CD4-positive, alpha-beta T cell treated with Interleukin-4 for 1 hour (primary cell): ENCODE measurements at places on chromosomes 6 and 20.

- DNase-seq = no peak
These were observed 170.0 kb upstream of the AGPAT4 start for GRCh38 chr6:161443848-161444247.

- DNase-seq = no peak
These were observed 191.2 kb upstream of the RREB1 start for GRCh38 chr6:6916598-6916997.

GRCh38 chr20:38215194-38216182 is 45.0 kb downstream of the KIAA1755 start:
- no peak for DNase-seq

- no peak for DNase-seq
These were observed 156.9 kb downstream of the VEGFA start for GRCh38 chr6:43926634-43927531.

DNA sequence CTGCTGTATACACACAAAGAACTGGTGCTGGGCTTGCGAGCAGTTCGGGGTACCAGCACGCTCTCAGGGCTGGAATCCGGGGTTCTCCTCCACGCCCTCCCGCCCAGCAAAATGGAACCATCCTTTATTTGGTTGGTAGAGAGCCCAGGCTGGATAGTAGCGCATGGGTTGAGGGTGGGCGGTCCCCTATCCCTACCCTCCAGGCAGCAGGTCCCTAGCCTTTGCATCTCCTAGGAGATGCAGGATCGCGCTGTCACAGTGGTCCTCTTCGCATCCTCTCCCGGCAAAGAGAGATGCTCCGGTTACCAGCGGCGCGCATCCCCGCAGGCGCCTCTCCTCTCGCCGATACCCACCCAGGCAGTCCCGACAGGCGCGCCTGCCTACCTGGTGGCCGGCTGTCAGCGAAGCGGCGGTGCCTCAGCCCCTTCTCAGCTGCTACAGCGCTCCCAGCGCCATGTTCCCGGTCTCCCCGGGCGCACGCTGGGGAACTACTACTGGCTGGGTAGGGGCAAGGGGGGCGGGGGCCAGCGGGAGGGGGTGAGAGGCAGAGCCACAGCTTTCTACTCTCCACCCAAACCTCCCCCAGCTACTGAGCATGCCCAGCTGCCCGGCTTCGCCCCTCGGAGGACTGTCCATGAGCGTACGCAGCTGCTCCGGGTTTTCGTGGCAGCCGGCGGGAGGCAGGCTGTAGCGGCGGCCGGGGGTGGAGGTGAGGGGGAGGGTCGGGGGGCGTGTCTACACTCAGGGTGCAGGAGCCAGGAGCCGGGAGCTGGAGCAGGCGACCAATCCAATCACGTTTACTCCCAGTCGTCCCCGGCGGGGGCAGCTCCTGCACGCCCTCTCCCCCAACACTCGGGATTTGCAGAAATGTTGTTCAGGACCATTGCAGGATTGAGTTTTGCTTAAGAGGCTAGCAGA is at the start of gene PAK5:
Gene PAK5 (minus strand): TSS at position 699 of the 918 bp plus-strand sequence. CDS start 194,748 bp downstream, outside the sequence.
- no peak for DNase-seq

GRCh38 chr6:20440296-20440695 is 38.6 kb downstream of the E2F3 start:
- no peak for DNase-seq

DNA sequence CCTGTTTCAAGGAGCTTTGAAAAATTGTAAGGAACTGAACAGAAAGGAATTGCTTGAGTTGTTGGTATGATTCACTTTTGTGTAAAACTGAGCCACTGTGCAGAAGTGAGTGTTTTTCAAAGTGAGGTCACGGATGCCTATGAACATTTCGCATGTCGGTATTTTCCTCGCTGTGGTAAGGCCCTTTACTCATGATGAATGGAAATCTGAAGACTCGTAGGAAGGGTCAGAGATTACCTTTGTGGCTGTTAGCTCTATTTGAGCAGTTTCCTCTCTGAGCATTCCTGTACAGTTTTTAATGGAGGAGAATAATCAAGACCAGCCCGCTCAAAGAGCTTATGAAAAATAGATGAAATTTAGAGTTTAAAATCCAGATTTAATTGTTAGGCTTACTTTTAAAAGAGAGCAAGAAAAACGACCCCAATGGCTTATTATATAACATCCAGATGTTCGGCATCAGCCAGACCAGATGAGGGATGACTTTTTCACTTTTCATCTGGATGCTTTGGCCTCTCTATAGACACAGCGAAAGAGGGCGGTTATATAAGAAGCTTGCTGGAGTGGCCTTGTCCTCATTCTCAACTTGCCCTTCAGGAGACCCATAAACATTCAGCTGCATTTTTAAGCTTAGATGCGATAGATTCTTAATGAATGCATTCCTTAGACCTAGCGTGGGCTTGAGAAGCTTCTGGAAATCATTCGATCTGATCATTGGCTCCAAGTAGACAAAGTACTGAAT is 99.5 kb downstream of the CD83 start:
- no peak for DNase-seq

- no peak for DNase-seq
These were observed 31.5 kb downstream of the RPF2 start for GRCh38 chr6:111013144-111013915.

- peak; percentile 33 for DNase-seq
These were observed 85.4 kb downstream of the HFE start for GRCh38 chr6:26172608-26172968.

DNA sequence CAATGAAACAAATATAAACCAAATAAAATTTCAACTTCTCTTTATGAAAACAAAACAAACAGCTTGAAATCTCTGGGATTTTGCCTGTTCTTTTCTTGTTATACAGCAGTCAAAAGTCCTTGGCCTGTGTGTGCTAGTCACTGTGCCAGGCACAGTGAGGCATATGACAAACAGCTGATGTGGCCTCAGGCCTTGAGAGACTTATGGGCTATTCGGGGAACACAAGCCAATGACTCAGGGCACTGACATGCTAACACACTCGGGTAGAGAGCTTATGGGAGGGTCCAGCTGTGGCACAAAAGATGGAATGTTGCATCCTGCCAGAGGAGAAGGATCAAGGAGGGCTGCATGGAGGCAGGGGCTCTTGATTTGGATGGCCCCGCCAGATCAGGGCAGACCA is 95.4 kb upstream of the NKX2-2 start:
- no peak for DNase-seq

DNA sequence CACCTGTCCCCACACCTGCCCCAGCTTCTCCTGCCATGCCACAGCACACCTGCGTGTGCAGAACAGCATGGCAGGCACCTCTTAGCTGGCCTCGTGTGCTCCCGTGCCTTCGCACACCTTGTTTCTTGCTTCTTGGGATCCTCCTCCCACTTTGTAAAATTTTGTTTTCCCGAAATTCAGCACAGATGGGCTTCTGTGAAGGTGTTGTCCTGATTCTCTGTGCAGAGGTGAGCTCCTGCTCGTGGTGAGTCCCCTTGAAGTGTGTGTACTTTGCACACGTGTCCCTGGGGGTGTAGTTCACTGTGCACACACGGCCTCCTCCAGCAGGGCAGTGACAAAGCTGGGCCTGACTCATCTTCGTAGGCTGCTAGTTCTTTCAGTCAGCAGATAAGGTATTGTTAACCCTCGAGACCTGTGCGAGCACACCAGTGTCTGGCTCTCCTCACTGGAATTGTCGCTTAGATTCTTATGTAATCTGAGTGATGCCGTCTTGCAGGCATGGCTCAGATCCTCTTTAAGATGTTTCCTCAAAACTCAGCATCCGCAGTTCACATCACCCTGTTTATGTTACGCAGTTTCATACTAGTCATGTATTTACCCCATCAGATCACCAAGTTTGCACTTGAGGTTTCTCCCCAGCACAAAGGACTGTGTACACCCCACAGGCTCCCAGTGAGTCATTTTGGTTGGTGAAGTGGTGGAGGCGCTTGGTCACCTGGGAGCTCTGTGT is 77.7 kb downstream of the CDYL start:
- no peak for DNase-seq

- no peak for DNase-seq
These were observed 5.8 kb upstream of the SRPK1 start for GRCh38 chr6:35926509-35927215.

DNA sequence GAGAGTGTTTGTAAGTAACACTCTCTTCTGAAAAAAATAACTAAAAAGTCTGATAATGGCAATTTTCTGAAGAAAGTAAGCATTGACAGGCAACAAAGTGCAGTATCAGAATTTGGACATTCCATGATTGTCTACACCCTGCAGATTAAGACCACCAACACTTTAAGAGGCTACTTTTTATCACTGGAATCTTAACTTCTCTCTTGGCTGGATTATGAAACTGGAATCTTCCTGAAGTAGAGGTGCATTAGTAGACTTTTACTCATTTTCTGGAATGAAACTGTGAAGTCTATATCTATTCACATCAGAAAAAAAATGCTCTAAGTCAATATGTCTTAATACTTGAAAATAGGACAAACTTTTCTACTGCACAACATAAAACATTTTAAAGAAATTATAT is 547.5 kb downstream of the COL12A1 start:
- DNase-seq = no peak

GRCh38 chr6:2030682-2031244 is 214.6 kb downstream of the GMDS start:
- no peak for DNase-seq

GRCh38 chr6:22412994-22413393 is 116.2 kb upstream of the PRL start:
- no peak for DNase-seq

DNA sequence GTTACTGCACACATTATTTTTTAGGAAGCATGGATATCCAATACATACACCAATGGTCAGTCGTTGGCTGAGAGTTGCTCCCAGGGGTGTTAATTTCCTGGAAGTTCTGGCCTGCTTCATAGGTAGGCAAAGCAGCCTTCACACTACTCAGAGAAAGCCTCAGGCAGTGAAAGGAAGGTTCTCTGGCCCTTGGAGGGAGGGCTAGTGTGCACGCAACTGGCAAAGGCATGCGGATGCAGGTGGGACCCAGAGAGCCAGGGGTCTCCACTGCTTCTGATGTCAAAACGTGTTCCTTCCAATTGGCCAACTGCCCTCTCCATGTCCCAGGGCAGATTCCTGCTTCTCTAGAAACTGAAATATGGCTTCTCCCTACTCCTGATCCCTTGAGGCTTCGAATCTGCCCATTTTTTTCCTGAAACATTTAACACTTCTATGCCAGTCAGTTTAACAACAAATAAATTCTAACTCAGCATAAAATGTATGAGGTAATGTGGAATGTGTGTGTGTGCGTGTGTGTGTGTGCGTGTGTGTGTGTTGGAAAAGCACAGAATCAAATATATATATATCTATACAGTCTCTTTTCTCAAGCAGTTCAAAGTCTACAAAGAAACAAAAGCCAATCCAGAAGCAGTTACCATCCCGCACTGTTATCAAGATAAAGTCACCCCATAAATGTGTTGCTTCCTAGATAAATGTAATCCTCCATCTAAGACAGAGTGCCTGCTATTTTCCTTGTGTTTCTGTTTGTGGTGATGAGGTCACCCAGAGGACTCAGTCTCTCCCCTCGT is 94.0 kb upstream of the HIVEP1 start:
- DNase-seq = no peak

- peak; percentile 78 for DNase-seq
These were observed 18.9 kb downstream of the PCNA start for GRCh38 chr20:5100684-5101347.

DNA sequence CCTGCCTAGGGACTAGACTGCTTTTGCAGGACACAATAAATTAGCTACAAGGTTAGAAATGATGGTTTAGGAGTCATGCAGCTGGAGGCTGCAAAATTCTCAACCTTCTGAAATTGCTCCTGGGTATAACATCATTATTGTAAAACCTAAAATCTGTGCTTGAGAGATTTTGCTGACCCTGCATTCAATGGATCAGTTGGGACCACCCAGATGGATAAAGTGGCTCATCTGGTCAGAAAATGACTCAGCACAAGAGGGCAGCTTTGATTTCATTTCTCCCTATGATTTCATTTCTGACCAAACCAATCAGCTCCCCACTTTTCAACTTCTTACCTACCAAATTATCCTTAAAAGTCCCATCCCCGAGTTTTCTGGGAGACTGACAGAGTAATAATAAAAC is 367.3 kb upstream of the AGPAT4 start:
- DNase-seq = no peak

DNA sequence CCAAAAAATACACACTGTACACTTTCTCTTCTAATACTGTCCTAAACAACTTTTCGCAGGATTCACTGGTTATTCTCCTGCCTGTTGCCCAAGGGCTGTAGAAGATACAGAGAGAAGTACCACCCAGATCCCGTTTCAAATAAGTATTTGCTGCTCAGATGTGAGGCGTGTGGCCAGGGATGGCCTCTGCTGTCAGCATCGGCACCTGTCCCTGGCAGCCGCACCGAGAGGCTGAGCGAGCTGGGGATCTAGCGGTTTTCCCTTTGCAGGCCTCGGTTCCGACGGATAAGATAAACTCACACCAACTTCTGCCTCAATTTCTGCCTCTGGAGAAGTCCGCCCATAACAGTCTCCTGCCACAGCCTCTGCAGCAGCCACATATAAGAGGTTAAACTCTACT is 685.2 kb upstream of the AGPAT4 start:
- no peak for DNase-seq

DNA sequence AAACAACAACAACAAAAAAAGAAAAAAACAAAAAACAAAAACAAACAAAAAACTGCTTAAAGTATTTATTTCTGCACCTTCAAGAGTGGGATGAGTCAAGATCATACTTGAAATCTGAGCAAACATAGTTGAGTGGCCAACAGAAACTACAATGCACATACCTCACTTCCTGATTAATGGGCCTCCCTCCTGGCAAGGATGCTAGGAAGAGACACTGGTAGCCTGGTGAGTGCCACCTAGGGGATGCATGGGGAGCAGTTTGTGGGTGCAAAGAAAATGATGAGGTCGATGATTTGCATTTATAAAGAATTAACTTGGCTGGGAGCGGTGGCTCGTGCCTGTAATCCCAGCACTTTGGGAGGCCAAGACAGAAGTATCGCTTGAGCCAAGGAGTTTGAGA is 808.1 kb downstream of the MAFB start:
- no peak for DNase-seq

- DNase-seq = no peak
These were observed 12.1 kb downstream of the TJAP1 start for GRCh38 chr6:43489277-43490072.

DNA sequence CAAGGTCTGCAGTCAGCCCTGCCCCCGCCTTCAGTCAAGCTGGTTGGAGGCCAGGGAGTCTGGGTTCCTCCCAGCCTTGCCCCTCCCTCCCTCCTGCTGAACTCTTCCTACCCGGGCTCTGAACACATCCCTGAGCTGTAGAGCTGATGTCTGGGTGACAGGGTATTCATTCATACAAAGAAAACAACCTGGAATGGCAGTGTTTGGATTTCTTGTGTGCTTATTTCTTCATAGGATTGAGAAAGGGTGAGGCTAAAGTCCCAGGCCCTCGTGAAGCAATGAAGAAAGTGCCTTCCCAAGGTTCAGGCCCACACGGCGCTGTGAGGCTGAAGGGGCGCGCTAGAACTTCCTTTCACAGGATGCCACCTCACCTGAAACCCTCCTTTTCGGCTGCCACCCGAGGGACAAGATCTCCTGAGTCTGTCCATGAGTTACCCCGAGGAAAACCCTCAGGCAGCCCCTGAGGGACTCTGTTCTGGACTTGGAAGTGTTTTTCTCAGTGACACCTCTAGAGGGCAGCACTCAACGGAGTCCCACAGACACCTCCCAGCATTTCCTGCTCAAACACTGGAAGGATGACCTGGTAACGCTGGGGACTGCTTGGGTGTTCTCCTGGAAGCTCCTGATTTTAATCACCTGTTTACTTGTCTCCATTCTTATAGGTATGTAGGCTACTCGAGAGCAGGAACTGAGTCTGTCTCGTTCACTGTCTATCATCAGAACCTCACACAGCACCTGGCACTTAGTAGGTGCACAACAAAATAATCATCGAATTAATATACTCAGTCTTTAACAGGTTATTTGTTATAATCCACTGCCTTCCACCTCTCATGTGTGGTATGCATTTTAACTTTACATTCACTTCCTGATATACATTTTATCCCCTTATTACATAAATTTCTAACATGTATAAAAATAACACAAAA is 11.8 kb upstream of the GSTA1 start:
- DNase-seq = peak; percentile 50
